ENCODE measurements at places on chromosomes 2 and 18.

DNA sequence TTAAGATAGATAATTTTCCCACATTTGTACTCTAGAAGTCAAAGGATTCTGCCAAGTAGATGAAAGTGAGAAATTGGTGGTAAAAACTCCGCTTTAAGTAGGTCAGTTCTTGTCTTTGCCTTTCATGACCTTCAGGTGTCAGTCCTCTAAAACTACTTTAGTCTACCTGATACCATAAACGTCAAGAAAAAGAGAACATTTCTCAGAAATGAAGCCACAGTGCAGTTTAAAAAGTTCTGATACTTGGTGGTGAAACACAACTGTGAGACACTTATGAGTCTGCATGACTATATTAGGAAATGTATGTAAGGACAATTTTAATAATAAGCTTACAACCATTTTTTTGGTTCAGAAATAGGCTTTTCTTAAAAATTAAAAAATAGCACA, 583.3 kb downstream of the SATB2 start:
- no peak for DNase-seq

DNA sequence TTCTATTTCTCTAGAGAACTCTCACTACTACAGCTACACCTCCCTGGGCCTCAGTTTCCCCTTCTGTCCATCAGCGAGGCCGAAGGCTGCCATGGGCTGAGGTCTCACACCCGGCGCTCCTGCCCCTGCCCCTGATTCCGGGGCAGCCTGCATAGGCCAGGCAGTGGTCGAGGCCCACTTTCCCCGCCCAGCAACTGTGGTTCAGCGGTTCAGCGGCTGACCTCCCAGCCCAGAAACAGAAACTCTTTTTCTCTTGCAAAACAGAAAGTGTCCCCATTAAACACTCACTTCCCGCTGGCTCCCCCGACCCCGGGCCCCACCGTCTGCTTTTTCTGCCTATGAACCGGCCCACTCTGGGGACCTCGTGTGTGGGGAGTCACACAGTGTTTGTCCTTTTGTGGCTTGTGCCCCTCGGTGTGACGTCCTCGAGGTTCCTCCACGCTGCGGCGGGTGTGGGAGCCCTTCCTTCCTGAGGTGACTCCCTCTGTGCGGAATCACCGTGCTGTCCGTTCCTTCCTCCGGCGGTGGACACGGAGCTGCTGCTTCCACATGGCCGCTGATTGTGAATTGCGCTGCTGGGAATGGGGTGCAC, 16.0 kb downstream of the PDCD1 start:
- DNase-seq: no peak

DNA sequence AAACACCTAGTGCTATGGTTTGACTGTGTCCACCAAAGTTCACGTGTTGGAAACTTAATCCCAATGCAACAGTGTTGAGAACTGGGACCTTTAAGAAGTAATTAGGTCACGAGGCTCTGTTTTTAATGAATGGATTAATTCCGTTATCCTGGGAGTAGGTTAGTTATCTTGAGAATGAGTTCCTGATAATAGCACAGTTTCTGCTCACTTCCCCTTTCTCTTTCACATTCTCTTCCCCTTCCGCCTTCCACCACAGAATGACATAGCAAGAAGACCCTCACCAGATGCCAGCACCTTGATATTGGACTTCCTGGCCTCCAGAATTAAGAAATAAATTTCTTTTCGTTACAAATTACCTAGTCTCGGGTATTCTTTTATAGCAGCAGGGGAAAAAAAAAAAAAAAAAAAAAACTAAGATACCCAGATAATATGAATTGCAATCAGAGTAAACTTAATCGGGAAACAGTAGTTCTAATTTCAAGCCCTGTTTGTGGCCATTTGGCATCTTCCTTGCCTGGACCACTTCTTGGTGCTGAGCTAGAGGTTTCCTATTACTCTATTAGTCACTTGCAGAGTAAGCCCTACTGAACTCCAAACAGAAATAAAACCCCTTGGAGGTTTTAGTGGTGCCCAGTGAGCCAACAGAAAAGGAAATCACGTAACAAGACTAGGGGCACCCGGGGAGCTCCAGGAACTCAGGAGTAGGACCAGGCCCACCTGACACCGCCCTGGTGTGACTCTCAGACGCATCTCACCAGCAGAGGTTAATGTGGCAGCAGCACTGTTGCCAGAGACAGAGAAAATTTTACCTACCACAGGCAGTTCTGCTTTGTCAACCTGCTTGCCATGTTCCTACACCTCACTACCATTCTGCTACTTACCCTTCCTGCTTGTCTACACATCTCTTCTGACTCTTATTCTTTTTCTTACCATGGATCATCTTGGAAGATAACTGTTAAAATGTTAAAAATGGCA, 147.6 kb upstream of the CAB39 start:
- DNase-seq: no peak

DNA sequence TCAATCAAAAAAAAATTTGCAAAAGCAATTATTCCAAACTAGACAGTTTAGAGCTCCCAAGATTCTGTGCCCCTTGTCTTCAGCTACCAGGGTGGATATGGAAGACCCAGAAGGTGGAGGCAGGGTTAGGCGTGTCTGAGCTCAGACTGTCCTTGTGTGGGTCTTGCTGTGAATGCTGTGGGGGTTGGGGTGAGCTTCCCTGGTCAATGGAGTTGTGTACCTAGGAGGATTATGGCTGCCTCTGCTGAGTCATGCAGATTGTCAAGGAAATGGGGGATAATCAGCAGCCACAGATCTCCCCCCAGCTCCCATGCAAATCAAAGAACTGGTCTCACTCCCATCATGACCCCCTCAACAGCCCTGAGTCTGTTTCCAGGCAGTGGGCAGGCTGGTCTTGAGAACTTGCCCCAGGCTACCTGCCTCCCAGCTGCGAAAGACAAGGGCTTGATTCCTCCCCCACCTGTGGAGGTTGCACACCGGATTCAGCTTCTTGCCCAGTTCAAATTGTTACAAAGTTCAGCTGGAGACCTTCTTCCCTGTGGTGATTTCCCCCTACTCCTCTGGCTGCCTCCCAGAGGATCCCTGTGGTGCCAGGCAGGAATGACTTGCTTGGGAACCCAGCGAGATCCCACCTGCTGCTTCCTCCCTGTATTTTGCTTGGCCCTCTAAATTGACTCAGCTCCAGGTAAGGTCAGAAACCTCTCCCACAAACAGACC, 77.0 kb downstream of the RAD51AP2 start:
- DNase-seq: no peak

GRCh38 chr2:52805901-52806410, 961.6 kb upstream of the CHAC2 start:
- no peak for DNase-seq

DNA sequence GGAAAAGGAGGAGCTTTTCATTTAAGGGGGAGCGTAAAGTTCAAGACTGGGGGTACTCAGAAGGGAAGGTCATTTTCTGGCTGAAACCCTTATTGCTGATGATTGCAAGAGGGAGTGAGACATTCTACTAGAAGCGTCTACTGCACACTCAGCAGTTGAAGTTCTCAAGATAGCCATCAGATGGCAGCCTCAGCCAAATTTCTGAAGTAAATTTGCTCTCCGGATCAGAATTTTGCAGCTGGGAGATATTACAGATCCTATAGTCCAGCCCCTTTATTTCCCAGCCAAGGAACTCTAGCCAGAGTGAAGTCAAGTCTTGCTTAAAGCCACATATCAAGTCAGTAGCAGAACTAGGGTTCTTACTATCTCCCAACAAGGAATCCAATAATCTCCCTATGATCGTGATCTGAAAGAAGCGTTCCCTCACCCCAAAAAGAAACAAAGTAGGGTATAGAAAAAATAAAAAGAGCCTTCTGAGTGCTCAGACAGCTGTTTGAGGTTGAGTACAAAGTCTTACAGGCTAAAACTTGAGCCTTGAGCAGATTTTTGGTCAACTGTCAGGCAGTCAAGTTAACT, 24.0 kb downstream of the RAX start:
- peak; percentile 70 for DNase-seq

DNA sequence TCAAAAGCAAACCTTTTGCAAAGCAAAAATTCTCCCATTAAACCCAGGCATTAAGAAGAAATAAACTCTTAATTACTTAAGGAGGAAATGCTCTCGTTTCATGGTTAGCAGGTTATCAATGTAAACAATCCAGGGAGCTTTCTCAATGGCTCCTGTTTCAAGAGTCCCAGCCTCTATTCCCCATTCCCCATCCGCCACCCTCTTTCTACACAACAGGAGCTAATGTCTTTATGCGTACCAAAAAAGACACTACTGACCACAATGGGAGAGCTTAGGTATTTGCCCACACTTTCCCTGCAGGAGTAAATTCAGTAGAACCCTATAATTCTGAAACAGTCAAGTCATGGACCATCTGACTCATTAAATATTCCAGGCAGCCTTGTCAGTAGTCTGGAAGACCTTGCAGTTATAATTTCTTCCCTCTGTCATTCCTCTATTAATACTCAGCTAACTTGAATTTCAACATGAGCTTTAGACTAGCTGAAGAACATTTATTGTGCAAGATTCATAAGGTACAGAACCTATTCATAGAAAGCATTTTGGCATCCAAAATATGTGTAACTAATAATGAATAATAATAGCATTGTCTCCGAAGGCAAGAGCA, 48.6 kb downstream of the SLC8A1 start:
- no peak for DNase-seq

- DNase-seq: no peak
Measured at GRCh38 chr2:100417711-100418124, 250 bp upstream of the CHST10 start.

DNA sequence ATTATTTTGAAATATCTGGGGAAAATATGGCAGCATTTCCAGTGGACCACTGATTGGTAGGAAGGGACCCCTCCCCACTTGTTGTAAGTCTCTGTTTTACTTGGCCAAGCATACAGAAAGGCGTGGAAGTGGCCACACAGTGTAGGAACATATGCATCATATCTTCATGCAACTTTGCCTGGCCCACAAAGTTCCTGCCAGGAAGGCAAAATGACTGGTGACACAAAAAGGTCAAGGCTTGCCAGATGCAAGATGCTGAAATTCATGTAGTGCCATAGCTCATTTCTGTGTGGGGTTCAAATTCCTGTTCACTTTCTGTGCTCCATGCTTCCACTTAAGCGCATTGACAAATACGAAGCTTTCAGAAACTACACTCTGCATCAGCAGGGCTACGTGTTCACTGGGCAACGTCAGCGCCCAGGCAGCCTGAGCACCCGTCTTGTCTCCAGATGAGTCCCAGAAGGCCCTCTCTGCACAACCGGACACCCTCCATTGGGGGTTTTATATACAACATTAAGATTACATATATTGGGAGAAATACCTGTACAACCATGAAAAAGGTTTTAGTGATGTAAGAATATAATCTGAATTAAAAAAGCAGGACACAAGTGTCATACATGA, 3.6 kb downstream of the DYNC2LI1 start:
- DNase-seq: no peak

GRCh38 chr2:28375742-28376631, 16.7 kb upstream of the FOSL2 start:
- DNase-seq: no peak

- no peak for DNase-seq
Measured at GRCh38 chr2:154813636-154814035, 115.1 kb downstream of the KCNJ3 start.

GRCh38 chr18:24878289-24878688, 417.9 kb downstream of the HRH4 start:
- DNase-seq: peak; percentile 53

DNA sequence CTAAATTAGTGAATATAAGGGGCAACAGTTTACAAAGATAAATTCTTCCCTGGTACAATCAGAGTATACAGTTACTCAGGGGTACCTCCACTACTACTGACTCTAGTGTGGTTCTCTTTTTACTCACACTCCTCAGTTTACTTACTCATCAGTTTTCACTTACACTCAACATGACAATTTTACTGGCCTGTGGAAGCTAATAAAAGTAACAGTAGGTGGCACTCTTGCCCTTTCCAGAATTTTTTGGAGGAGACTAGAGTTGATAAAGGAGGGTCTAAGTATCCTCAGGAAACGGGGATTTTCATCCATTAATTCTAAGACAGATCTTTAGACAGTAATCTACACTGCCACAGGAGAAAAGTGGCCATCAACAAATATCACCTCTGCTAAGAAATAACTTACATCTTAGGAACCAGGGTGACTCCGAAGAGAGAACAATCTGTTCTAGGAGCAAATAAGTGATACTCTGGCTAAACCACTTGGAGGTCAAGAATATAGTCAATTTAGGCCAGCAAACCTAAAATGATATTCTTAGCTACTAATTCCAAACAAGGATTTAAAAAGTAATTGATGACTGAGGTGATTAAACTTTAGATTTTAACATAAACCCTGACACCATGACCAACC, 61.3 kb downstream of the ATL2 start:
- no peak for DNase-seq

All from NCI-H446 (cell line).